Smooth muscle cell of the coronary artery (primary cell): ENCODE measurements at places on chromosomes 1 and 21. TPM values are rescaled to one million over a fixed set of nuclear protein-coding genes. Genes with fewer than 3 reads are reported as not detected.

CYP4A11 gene
- not detected in 2 replicates for total RNA-seq

CRYBG2 gene
- total RNA-seq: not detected in 2 replicates

DIRAS3 gene
- 2.9 and 3.8 TPM in 2 replicates for total RNA-seq

SLAMF1 gene
- total RNA-seq: not detected in 2 replicates

FCGR3A gene
- not detected in 2 replicates for total RNA-seq
